PC-3 (cell line): ENCODE measurements at places on chromosomes 16 and 17. TPM values are rescaled to one million over a fixed set of nuclear protein-coding genes. Genes with fewer than 3 reads are reported as not detected.

ITGAL gene
- not detected in 2 replicates for total RNA-seq

- DNase-seq: no peak
- H3K4me1 ChIP-seq: peaks cover 10% of the 10 kb centered on the region; the same call in 1 of the 2 replicates
- no peaks in the 10 kb centered on the region for H3K36me3 ChIP-seq
- H3K4me3 ChIP-seq: no peak overlapping the region
Observed at GRCh38 chr17:71505200-71505599, 615.6 kb upstream of the SOX9 start.

DNA sequence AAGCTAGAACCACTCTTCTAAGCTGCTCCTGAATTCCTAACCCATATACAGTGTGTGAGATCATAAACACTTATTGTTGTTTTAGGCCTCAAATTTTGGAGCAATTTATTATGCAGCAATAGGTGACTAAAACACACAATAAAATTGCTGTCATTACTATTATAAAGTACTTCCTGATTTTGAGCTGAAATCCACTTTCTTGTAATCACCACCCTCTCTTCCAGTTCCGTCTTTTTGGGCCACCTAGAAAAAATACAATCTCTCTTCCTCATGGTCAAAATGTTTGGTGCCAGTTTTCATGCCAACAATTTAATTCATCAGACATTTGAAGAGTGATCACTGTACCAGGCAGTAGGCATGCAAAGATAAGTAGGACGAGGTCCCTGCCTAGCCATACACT lies 43.3 kb upstream of the NF1 start:
- no peaks in the 10 kb centered on the region for H3K27me3 ChIP-seq
- no peaks in the 10 kb centered on the region for H3K36me3 ChIP-seq
- H3K4me3 ChIP-seq: no peak overlapping the region
- peak overlapping the region; percentile 91 for H3K27ac ChIP-seq

DNA sequence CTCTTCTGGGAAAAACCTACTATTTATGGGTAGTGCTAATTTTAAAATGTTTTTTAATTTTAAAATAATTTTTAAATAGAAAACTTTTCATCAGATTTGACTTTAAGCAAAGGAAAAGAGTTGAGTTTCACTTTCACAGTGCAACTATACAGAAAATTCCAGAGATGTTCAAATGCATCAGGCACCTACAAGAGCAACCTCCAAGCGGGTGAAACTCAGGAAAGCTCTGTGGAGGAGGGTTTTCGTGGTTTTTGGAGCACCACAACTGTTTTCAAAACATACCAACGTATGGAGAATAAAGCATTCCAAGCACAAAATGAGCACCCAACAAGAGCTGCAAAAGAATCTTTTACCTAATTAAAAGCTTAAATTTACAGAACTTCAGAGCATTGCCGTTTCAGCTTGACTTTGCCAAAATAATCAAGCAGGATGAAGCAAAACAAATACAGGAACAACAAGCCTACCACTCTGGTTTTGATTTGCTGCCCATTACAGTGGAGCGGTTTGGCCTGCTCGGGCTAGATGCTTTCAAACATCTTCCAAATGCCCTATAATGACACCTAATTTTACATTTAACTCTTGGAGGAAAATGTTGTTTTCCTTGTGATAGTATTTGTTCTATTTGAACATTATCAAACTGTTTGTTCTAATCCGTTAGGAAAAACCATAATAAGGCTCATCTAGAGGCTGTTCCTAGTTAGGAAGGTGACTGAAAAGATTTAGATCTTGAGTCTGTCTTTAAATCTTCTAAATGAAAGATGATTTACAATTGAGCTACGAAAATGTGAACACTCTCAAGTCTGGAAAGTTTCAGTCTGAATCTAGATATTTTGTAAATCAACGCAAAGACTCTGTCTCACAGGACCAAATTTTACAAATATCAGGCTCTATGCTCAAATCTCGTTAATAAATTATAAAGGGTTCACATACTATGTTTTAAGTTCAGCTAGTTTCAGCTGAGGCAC lies 34.5 kb downstream of the NACA2 start:
- H3K27me3 ChIP-seq: no peaks in the 10 kb centered on the region
- H3K4me1 ChIP-seq: peaks cover 8% of the 10 kb centered on the region
- no peaks in the 10 kb centered on the region for H3K36me3 ChIP-seq
- DNase-seq: peak; percentile 28

DNA sequence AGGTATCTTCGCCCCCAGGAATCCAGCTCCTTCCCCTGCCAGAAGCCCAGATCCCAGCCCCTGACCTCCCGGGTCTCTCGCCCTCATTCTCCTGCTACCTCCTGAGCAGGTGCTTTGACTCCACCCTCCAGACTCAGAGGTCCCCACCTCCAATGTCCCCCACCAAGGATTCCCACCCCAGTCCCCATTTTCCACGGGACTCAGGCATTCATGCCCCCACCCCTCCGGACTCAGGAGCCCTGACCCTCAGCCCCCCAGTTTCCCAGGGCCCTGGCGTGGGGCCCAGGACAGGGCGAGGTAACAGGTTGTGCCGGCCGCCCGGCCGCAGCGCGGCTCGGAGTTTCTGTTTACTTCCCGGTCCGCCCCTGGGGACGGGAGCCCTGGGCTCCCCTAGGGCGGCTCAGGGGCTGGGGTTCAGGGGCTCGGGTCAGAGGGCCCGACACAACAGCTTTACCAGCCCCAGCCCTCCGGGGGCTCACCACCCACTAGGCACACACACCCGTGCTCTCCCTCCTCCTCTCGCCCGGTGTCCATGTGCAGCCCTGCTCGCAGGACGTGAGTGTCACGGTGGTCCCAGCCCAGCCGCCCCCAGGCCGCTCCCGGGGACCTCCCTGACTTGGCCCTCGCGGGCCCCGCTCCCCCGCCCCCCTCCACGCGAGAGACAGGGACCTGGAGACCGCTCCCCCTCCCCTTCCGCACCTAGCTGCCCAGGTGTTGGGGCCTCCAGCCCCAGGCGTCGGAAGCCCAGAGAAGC lies 595 bp downstream of the BICDL2 start:
- H3K4me1 ChIP-seq: peaks cover 12% of the 10 kb centered on the region
- DNase-seq: no peak
- no peaks in the 10 kb centered on the region for H3K36me3 ChIP-seq
- no peak overlapping the region for H3K27ac ChIP-seq
- H3K4me3 ChIP-seq: peak overlapping the region; percentile 75

GRCh38 chr16:10867199-10867598 lies 9.8 kb upstream of the CIITA start:
- H3K27ac ChIP-seq: no peak overlapping the region
- peaks cover 27% of the 10 kb centered on the region for H3K4me1 ChIP-seq
- H3K27me3 ChIP-seq: no peaks in the 10 kb centered on the region
- DNase-seq: no peak
- H3K4me3 ChIP-seq: no peak overlapping the region
- H3K36me3 ChIP-seq: no peaks in the 10 kb centered on the region
